NCI-H1436 treated with DMSO at 0.1 percent for 48 hours (cell line): ENCODE measurements at places on chromosomes 2 and 18.
A peak's percentile ranks its signal among the peaks of the same experiment; 100 is the strongest.

GRCh38 chr2:69139778-69140670, 127.0 kb downstream of the ANTXR1 start:
- no peak for DNase-seq

GRCh38 chr18:75257605-75258004, 47.0 kb downstream of the TSHZ1 start:
- DNase-seq, result no peak

DNA sequence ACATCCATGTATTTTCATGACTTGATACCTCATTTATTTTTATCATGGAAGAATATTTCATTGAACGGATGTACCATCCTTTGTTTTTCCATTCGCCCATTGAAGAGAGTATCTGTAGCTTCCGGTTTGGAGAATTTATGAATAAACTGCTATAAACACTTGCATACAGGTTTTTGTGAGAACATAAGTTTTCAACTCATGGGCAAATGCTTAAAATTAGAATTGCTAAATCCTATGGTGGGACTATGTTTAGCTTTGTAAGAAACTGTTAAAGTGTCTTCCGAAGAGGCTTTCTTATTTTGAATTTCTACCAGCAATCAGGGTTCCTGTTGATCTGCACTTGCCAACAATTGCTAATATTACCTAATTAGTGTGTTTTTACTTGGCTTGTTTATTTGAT, 938.9 kb downstream of the TDRD15 start:
- DNase-seq, result no peak

DNA sequence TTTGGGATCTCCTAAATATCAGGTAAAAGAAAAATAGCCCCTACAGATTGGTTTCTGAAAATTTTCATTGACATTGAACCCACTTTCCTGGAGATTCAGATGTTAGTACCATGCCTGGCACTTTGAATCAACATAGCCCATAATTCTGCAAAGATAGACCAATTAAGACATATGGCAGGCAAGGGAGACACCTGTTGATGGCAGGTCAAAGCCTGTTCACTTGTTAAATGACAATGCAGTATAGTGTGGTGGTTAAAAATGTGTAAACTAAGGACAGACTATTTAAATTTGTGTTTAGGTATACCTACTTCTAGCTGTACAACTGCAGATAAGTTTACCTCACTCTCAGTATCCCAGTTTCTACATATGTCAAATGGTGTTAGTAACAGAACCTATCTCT, 178.1 kb upstream of the MMADHC start:
- DNase-seq, result peak; percentile 8

GRCh38 chr18:75349668-75350511, 77.6 kb downstream of the SMIM21 start:
- no peak for DNase-seq
